M059J (cell line): ENCODE measurements at places on chromosomes 7 and 10.

GRCh38 chr7:46034056-46034768 lies 113.1 kb upstream of the IGFBP3 start:
- peak; percentile 80 for DNase-seq

- no peak for DNase-seq
These were observed 265.7 kb upstream of the MAGI2 start for GRCh38 chr7:79719216-79719615.

GRCh38 chr7:22944022-22944421 lies 69.9 kb downstream of the HYCC1 start:
- DNase-seq, result no peak

- DNase-seq, result peak; percentile 90
These were observed 878.5 kb downstream of the LRMDA start for GRCh38 chr10:76309741-76310587.

DNA sequence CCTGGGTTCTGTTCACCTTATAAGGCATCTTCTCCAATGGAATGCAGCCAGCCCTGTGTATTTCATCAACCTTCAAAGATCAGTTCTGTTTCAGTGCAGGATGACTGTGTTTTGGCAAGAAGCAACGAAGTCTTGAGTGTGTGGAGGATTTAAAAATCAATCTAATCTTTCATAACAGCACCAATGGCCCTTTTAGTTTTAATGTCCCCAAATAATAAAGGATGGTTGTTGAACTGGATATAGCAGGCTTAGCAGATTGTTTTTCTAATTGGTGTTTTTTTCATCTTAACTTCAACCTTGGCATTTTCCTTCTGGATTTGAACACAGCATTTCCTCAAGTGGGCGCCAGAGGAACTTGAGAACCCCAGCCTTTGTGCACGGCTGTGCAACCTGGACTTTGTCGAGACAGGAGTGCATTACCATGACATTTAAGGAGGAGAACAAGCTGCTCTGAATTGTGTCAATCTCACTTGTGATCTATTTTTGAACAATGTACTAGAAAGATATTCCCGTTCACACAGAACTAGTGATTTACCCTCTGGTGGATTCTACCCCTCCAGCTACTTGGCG lies 313.3 kb upstream of the AKR1E2 start:
- peak; percentile 61 for DNase-seq

DNA sequence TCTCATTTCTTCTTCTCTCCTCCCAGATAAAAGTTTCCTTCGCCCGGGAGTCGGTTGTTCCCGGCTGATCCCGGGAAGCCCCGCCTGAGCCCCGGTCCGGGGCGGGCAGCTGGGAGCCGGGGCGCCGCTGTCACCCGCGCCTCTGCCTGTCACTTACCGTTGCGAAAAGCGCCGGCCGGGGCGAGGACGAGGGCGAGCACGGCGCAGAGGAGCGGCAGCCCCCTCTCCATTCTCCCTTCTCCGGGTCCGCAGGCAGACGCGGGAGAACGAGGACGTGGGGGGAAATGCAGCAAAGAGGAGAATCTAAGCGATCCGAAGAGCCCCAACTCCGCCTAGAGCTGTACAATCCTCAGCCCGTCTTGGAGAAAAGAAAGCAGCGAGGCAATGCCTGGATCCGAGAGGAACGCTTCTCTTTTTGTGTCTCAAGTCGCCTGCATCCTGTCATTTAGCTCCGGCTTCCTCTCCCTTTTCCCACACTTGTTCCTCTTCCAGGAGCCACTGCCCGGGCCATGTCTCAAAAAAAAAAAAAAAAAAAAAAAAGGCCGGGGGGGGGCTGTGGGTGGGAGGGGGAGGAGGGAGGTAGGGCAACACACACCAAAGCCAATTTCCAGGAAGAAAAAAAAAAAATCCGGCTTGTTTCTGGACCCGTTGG lies at the start of gene NRP1:
Gene NRP1, minus strand, starts transcription at position 515 of the 652 bp plus-strand sequence. Its CDS starts 285 bp downstream, at position 230.
- DNase-seq, result no peak

GRCh38 chr10:96466-96865 lies 38.8 kb upstream of the ZMYND11 start:
- no peak for DNase-seq

DNA sequence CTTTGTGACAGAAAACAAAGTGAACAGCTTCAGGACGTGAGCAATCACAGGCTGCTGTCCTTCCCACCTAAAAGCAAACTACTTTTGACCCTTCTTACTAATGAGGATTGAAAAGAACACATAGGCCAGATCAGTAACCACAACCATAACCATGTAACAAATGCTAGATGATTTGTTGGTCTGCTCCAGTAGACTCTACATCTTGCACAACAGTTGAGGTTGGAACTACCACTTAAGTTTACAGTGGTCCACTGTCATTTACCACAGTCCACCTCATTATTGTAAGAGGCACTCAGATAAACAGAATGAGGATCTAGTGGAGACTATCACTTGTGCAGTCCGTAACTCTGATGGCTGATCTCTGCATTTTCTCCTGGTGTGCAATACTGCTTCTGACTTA lies 27.8 kb downstream of the NET1 start:
- no peak for DNase-seq

GRCh38 chr10:47361293-47361692 lies 13.1 kb downstream of the RBP3 start:
- peak; percentile 34 for DNase-seq

GRCh38 chr10:100895896-100896295 lies 16.9 kb upstream of the SLF2 start:
- no peak for DNase-seq

GRCh38 chr7:151544183-151544582 lies 24.5 kb upstream of the RHEB start:
- no peak for DNase-seq

DNA sequence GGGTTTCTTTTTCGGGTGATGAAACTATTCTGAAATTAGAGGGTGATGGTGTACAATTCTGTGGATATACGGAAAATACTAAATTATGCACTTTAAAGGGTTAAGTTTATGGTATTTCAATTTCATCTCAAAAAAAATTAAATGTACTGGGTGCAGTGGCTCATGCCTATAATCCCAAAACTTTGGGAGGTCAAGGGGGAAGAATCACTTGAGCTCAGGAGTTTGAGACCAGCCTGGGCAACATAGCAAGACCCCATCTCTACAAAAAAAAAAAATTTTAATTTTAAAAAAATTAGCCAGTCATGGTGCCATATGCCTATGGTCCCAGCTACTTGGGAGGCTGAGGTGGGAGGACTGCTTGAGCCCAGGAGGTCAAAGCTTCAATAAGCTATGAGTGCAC lies 57.0 kb downstream of the SMURF1 start:
- DNase-seq, result no peak

DNA sequence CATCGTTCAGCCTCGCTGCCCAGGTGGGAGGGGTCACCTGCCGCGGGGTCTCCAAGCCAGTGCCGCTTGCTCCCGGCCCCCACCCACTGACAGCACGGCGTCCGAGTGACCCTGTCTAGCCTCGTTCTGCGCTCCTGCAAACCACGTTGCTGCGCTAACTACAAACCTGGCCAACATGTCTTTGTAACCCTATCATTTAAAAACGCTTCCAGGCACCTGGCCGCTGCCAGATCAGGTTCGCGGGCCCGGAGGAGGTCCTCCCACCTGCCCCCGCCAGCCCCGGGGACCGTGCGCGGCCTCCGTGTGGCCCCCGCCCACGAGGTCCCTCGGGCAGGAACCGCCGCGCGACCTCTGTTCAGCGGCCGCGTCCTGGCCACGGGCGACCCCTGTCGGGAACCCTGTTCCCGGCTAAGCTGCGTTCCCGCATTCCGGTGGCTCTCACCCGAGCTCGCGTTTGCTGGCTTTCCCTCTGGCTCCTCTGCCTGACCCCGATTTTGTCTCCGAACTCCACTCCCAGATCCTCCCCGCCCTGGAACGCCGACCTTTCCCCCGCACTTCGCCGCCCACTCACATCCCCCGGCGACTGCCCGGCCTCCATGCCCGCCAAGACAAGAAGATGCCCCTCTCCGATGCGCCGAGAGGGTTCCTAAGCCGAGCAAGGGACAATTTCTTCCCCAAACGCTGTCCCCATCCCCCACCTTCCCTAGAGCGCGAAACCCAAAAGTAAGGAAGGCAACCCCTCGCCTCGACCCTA lies 2.4 kb downstream of the SFMBT2 start:
- DNase-seq, result peak; percentile 32

- DNase-seq, result no peak
These were observed 3.1 kb upstream of the MRC1 start for GRCh38 chr10:17805921-17806577.

DNA sequence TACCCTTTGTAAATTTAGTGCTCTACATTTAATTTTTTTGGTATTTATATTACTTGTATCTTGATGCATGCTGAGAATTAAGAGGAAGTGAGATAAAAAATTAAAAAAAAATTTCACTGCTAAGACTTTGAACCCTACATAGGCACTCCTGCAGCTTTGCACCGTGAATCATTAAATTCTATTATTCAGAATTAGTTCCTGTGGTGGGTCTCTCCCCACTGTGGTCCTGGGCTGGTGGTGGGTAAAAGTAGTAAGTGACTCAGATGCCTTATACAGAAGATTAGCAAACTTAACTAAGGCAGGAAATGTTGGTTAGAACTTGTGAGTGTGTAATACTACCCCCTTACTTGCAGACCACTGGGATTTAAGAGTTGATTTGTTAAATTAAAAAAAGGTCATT lies 72.6 kb downstream of the AP3M1 start:
- peak; percentile 83 for DNase-seq

GRCh38 chr10:36301139-36301538 lies 659.0 kb upstream of the FZD8 start:
- DNase-seq, result no peak

DNA sequence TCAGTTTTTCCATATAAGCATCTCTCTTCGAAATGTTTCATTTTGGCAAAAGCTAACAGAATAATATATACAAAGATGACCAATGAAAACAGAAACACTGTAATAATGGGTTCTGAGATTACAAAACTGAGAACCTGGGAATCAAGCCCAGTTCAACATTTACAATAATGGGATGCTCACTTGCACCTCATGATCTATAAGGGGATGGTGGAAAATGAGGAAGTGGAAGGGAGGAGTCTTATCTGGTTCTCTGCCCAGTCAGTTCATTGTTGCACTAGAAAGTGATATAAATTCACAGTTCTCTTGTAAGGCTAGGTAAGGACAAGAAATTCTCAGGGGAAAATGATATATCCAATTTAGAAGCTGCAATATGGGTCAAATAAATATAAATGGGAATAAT lies 31.7 kb upstream of the RHOBTB1 start:
- no peak for DNase-seq

GRCh38 chr7:70640266-70640833 lies 491.6 kb upstream of the GALNT17 start:
- DNase-seq, result peak; percentile 71

DNA sequence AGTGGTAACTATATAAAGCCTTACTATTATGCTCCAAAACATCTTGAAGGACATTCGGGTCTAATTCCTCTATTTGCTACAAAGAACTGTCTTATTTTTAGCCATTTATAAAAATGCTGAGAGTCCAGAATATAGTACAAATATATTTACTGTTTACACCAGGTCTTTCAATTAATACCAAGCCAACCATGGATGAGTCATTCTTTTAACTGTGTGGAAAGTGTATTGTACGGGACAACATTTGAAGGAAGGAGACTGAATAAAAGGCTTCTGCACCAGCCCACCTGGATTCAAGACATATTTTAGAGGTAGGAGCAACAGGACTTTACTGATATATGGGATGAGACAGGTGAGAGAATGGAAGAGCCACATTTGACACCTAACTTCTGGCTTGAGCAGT lies 35.4 kb downstream of the MASTL start:
- DNase-seq, result peak; percentile 47

- DNase-seq, result no peak
These were observed 103.6 kb downstream of the AHR start for GRCh38 chr7:17401791-17402627.

DNA sequence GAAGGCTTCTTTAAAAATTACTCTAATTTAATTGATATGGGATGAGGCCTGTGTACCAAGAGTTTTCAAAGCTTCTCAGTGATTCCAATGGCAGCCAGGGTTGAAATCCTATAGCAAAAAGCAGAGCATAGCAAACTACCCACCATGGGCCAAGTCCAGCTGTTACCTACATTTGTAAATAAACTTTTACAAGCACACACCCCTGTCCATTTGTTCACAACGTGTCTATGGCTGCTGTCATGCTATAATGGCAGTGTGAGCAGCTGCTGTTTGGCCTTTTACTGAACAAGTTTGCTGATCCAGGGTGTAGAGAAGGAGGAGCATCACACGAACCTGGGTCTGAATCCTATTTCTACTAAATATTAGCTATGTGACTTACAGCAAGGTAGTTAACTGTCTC lies 50.0 kb downstream of the NPY start:
- DNase-seq, result no peak

DNA sequence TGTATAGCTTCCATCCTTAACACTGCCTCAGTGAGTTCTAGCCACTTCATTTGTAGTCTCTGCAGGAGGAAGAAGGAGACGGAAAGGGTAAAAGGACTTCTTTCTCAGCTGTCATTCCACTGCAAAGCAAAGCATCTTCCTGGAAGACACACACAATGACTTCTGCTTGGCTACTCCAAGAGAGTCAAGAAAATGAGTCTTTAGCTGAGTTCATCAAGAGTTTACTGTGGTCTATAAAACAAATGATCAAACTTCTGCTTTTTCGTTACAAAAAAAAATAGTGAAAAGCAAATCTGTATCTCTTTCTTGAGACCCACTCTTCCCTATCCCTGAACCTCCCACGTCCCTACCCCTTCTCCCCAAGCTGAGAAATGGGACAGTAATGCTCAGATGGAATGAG lies 205.0 kb upstream of the AHR start:
- no peak for DNase-seq

GRCh38 chr7:25662841-25663800 lies 434.8 kb upstream of the NPVF start:
- DNase-seq, result no peak

DNA sequence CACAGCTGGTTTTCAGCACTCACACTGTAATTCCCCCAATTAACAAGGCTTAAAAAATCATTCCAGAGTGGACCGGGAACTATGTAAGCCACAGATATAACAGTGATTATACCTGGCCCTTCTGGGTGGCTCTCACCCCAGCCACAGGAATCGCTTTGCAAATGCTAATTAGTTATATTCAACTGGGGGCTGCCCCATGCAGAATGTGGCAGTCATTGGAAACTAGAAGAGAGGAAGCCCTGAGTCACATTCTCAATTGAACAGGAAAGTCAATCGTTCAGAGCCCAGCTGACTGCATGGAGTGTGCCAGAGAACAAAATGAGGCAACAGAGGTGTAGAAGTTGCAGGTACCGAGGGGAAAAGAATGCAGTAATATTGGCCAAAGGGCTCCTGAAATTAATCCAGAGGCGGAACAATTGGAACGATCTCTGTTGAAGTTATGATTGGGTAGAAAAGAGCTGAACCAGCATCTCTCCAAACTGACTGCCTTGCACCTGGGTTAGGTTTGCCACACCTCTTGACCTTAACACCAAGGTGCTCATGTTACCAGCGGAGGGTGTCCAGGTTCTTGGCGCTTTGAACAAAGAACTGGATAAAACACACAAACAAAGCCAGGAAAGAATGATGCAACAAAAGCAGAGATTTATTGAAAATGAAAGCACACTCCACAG lies 909.7 kb upstream of the AUTS2 start:
- no peak for DNase-seq
